ENCODE measurements at places on chromosomes 7 and 10. TPM values are rescaled to one million over a fixed set of nuclear protein-coding genes. Genes with fewer than 3 reads are reported as not detected.

DNA sequence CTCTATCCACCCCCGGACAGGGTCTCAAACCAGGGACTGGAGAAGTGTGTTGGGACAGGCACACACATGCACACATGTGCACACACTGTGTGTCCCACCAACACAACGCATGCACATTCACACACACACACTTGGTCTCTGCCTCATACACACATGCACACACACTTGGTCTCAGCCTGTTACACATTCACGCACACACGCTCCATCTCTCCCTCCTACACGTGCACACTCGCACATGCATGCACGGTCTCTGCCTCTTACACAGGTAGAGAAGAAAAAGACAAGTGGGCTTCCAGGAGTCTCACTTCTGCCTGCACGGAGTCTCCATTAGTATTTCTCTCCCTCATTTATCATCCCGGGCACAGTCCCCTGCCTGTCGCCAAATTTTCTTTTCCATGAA, 171.2 kb downstream of the EBF3 start:
- no peak for DNase-seq

DNA sequence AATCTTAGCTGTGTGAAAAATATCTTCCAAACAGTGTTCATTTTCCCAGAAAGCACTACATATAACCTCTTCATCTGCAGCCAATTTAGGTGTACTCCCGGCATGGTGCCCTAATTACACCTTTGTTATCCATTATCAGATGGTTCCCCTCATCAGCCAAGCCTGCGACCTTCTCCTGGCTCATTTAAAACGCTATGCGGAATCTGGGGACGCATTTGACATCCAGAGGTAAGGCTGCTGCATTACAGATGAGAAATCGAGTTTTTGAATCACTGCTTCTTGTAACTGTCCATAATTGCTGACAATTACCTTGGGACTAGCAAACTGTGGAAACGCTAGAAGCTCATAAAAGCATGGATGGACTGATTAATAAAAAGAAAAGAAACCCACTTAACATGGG, 109.5 kb downstream of the PARP12 start:
- DNase-seq, result no peak

- DNase-seq, result no peak
These were observed 32.2 kb downstream of the SLC16A12 start for GRCh38 chr10:89503151-89503550.

DNA sequence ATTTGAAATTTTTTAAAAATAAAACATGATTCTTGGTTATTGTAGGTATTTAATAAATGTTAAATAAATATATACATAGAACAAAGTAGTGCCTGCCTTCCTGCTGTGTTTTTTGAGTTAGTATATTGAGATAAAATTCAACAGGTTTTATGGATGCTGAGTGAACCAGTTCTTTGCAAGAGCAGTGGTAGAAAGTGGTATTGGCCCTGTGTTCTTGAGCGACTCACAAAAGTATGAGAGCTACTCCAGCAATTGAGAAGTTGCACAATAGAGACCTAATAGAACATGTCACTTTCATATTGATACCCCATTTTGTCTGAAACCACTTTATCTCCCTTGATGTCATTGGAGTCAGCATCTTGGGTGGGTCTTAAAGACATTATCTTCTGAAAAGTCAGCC, 32.6 kb upstream of the GJD4 start:
- DNase-seq, result no peak

GRCh38 chr10:14608381-14609001, 166.2 kb downstream of the FAM107B start:
- peak; percentile 68 for DNase-seq

DNA sequence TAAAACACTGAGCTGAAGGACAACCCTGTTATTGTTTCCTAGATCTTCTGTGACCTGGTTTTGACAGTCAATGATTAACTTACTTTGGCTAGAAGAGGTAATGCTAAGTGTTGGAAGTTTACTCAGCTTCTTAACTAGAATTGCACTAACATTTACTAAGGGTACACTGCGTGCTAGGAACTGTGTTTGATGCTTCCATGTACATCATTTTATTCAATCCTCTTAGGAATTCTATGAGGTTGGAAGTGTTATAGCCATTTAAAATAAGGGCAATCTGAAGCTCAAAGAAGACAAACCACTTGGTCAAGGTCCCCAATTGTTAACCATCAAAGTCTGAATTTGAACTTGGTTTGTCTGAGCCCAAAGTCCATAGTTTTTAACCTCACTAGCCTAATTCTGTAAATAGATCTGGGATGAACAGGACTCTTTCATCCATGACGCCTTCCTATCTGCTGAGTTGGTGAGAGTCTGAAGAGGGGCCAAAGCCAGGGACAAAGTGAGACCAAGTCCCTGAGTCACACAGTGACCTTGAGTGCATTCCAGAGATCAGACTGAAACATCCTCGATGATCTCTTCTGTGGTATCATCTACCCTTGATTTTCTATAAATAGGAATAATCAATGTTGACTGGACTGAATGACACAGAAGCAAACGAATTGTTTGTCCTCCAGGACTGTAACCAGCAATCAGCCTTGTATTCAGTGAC, 29.2 kb upstream of the ZNRF2 start:
- DNase-seq, result peak; percentile 98

DNA sequence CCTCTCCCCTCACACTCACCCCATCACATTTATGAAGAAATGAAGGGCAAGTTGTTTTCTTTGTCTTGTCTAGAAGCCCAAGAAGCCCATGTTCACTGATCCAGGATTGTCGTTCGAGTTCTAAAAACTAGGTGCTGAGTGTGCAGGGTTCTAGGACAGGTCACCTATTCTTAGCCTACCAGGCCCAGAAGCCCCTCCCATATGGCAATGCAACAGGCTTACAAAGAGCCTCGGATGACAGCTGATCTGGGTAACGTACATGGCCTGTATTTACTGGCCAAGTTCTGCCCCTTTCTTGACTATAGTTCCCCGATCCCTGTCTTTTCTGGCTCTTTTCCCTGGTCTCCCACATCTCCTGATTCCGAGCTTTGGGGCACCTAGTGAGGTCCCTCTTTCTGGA, 160.9 kb downstream of the FZD1 start:
- no peak for DNase-seq

DNA sequence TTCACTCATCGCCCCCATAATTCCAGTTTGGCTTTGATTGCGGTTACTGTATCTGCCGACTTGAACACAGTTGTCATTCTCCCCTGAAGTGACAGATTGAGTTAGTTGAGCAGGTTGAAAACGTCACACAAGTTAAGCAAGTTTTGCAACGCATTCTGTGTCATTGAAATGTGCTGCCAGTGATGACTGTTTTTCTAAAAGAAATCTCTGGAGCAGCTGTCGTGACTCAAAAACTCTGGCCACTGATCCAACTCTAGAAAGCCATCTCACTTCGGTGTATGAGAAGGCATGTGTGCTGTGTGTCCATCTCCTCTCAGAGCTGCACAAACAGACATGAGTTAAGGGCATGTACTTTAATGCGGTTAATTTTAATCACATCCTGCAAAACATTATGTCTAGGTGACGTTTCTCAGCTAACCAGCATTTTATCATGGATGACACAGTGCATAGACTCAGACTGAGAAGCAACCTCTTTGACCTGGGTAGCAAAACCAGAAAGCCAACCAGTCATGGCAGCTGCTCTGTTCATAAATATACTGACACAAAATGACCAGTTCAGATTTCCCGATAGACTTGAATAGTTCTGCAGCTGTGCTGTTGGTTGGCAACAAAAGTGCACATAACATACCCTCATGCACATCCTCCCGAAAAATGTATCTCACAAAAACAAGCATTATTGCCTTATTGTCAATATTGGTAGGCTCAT, 69.3 kb downstream of the CSTF2T start:
- no peak for DNase-seq

GRCh38 chr7:117036053-117036669, 82.9 kb downstream of the ST7 start:
- DNase-seq, result no peak

- no peak for DNase-seq
These were observed 111.8 kb upstream of the CNTNAP2 start for GRCh38 chr7:146004805-146005204.

DNA sequence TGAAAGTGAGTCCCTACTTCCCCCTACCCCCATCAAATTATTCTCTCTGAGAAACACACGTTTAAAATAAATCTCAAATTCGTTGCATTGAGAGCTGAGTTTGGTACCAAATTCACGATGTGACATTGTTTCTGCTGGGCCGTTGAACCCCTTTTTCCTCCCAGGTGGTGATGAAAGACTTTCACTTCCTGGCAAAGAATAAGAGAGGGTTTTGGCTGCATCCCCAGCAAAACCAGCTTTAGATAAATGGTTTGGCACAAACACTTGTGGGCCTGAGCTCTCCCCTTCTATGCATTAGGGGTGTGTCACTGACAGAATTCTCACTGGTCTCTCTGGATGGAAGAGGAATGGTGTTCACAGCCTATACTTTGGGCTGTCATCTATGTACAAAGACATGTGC, 8.8 kb upstream of the DNTT start:
- no peak for DNase-seq

DNA sequence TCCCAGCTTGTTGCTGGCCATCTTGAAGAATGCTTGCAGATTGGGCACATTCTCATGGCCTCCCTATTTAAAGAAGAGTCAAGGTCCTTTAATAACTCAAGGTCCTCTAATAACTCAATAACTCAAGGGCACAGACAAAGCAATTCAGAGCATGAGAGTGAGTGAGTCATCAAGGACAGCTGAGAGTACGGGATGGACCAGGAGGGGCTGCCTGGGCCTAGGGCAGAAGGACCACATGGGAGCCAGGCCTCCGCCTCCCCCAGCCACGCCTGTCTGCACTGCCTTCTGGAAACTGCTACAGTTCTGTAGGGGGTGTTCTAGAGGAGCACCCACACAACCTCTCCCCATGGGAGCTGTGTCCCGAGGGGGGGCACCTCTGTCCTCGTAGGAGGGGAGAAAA, 48.9 kb downstream of the ZNF503 start:
- peak; percentile 47 for DNase-seq

DNA sequence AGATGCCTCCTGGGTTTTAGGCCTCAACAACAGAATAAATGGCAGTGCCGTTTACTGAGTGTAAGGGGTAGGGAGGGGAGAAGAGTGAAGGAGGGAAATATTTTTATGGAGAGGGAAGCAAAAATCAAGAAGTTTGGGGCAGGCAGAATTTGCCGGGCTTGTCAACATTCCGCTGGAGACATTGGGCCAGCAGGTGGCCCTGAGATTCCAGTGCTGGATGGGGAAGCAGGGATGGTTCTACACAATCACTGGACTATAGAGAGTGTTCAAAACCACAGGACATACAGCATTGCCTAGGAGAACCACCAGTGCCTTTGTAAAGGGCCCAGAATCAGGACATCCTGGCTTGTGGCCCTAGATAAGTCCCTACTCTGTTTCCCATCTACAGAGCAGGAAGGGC, 598.6 kb upstream of the MGMT start:
- no peak for DNase-seq

GRCh38 chr7:36880108-36880507, 155.8 kb upstream of the AOAH start:
- DNase-seq, result no peak

GRCh38 chr10:132471125-132471451, 66.5 kb upstream of the INPP5A start:
- no peak for DNase-seq

DNA sequence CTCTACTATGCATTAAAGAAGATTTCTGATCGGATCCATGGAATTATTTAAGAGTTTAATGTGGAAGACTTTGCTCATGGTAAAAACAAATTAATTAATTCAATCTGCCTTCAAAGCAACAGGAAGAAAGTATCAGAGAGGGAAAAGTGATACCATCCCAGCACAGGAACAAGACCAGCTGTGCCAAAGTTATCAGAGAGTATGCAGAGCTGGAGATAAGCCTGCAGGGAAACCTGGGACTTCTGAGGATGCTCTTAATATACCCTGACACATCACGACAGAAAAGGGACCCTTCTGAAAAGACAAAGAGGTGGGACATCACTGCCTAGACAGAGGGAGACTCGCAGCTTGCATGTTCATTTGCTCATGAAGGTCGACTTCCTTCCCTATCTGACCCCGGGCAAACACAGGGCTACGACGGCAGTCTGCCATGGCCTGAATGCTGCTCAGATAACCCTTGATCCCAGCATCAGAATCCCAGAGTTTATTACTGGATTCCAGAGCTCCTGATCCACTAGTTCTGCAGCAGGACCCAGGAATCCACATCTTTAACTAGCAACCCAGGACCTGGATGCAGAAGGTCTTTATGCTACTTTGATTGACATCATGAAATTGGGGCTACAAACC, 29.5 kb downstream of the FAM171A1 start:
- no peak for DNase-seq

GRCh38 chr10:16363741-16364140, 73.1 kb upstream of the PTER start:
- DNase-seq, result no peak

DNA sequence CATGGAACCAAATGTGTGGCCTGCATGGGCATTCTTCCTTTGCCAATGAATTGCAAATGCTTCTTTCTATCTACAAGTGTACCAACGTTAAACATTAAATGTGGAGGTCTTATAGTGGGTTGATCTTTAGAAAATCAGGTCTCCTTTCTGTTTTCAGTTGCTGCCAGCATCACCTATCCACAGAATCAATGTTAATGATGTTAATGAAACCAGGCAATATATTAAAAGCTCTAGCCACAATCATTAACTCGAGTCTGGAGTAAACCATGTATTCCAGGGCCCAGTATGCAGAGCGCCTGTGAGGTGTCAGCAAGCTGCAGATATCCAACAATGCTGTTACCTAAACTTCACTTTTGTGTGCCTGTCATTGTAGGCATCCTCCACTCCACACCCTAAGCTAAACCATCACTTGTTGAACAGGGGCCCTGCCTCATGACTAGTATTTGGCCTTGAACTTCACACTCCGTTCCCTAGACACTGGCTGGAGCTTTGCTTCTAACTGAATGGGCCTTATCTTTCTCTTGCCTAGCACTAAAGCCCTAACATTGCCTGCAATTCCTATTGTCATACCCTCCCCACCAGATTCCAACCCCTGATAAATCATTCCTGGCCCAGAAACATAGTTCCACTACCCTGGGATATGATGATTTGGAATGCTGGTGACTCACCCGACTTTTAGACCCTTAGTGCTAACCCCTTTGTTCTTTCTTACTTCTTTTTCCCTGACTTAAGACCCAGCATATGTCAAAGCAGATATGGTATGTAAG, 24.3 kb upstream of the ITGB8 start:
- peak; percentile 62 for DNase-seq

DNA sequence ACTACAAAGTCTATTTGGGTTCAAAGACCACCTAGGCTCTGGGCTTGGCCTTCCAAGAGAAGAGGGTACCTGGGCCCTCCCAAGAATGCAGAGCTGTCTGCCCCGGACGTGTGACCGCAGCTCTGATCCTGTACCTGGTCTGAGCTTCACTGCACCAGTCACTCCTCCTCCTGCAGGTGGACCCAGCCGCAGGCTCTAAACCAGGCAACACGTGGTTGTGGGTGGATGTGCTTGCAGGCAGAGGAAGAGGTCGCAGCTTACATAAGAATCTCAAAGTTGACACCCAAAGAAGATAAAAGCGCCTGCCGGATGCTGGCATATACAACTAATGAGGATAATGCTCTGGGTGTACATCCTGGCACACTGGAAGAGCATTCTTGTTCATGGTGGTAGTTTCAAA, 9.4 kb upstream of the PFKP start:
- no peak for DNase-seq

Gene TRIM74
- total RNA-seq, result 1.4 TPM

Gene NKX2-3
- total RNA-seq, result not detected

Gene OPN1SW
- total RNA-seq, result not detected

Gene PLXNA4
- total RNA-seq, result 0.01 TPM

Gene NXPH1
- total RNA-seq, result not detected

Gene EZH2
- total RNA-seq, result 30.4 TPM

Gene PRTFDC1
- total RNA-seq, result not detected

Gene TMEM140
- 5.6 TPM for total RNA-seq

Gene CLDN3
- total RNA-seq, result 0.31 TPM

Gene ITPRID1
- total RNA-seq, result not detected

Gene ELMO1
- total RNA-seq, result not detected

Gene ERCC6
- total RNA-seq, result 11.8 TPM

Gene FKBP6
- 0.13 TPM for total RNA-seq

Gene LRRC61
- 34.8 TPM for total RNA-seq

Gene NACAD
- total RNA-seq, result 0.08 TPM
